ENCODE measurements at places on chromosomes 16 and 17.

GRCh38 chr17:80479246-80479566 is 2.8 kb upstream of the NPTX1 start:
- no peak for DNase-seq

DNA sequence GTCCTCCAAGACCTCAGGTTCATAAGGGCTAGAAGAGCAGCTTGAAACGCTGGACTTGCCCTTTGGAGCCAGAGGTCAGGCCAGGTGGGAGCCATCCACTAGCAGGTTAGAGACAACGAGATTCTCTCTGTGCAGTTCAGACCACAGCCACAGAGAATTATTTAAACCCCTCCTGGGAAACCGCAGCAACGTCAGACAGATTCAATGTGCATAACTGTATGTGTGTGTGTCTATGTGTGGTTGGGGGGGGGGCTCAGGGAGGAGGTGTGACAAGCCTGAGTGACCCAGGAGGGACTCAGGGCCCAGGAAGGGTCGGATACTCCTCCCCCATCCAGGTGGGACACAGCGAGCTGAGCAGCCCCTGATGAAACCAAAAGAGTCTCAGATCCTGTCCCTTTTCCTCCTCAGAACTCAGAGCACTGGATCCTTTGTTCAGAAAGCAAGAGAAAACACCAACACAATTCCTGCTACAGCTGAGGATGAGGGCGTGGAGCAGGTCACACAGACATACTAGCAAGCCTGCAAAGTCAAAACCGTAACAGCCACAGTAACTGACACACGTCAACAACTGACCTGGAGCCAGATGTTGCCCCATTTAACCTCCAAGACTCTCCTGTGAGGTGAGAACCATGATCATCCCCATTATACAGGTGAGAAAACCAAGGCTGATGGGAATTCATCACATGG is 66.8 kb downstream of the XYLT1 start:
- no peak for DNase-seq

DNA sequence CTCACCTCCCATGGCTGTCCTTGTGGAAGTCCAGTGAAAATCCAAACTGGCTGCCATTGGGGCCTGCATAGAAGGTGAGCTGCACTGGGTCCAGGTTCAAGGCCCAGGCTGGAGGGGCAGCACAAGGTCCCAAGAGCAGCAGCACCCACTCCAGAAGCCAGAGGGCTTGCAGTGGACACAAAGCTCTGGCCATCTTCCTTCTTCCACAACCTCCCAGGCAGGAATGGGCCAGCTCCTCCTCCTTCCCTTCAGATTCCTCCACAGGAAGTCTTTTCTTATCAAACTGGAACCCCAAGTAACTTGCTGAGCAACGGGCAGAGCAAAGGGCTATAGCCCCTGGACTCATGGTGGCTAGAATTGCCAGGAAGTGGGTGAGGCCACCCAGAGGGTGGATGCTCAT is at the start of gene ITGA2B:
Gene ITGA2B, minus strand, starts transcription at position 369 of the 400 bp plus-strand sequence. Its CDS starts 176 bp downstream, at position 193.
- no peak for DNase-seq

DNA sequence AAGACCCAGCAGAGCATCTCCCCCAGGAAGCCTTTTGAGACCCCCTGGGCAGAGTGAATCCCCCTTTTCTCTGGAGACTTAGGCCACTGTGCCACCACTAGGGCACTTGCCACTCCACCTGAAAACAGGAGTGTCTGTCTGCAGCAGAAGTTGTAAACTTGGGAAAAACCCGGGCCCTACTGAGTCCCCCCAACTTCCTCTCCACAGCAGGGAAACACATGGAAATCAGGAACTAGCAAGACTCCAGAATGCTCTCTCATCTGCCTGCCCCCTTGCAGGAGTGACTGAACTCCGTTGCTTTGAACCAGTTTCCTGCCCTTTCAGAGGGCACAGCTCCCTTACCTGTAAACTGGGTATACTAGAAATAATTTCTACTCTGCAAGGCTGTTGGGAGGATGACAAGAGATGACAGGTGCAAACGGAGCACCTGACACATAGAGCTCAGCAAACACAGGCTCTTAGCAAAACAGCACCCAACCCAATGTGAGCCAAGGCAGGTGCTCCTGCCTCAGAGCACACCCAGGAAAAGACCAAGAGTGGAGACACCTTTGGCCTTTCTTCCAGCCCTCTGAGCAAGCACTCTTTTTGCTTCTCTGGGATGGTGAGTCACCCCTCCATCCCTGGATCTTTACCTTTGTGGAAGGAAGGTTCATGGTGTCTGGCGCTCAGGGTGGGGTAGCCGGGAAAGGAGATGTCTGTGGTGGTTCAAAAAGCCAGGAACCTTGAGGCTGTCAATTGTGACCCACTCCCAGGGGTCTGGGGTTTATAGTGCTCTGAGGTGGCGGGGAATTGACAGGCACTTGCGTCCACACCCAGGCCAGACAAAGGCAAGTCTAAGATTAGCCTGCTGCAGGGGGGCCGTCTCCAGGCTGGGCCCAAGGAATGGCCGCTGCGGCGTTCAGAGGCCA is at the start of gene HCRT:
Gene HCRT, minus strand, starts transcription at position 740 of the 908 bp plus-strand sequence. Its CDS starts 87 bp downstream, at position 653.
- DNase-seq = no peak

DNA sequence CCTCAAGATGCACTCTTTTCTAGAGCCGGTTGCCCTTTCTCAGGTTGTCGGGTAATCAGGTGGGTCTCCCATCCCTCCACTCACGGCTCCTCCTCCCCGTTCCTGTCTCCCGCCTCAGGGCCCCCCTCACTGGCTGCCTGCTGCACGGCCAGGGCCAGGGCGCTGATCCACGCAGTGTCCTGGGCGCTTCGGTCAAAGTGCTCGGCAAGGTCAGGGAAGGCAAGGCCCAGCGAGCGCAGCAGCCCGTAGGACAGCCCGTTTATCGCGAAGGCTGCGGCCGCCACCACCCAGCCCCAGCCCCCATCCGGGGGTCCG is 753 bp downstream of the SLC16A11 start:
- no peak for DNase-seq

DNA sequence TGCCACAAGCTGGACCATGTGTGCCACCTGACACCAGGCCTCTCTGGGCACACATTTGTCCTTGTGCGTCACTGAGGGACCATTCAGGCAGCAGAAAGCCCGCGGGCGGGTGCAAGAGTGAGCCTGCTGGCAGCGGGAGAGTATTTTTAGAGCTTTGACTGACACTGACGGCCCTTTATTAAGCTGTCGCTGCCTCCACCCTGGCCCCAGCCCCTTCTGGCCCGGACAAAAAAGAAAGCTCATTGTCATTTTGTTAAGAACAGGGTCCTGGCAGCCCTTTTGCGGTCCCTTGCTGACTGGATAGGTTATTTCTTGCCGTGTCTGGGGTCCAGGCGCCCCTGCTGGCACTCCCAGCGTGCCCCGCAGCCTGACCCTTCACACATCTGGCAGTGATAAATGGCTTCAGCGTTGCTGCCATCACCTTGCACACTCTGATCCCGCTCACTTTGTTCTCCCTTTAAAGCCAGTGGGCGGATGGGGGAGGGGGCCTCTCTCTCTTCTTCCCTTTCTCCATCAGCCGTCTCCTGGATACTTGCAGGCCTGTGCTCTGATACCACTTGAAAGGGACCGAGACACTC is 78.4 kb upstream of the NKD1 start:
- no peak for DNase-seq

GRCh38 chr17:79992649-79993389 is 42.9 kb downstream of the TBC1D16 start:
- no peak for DNase-seq

DNA sequence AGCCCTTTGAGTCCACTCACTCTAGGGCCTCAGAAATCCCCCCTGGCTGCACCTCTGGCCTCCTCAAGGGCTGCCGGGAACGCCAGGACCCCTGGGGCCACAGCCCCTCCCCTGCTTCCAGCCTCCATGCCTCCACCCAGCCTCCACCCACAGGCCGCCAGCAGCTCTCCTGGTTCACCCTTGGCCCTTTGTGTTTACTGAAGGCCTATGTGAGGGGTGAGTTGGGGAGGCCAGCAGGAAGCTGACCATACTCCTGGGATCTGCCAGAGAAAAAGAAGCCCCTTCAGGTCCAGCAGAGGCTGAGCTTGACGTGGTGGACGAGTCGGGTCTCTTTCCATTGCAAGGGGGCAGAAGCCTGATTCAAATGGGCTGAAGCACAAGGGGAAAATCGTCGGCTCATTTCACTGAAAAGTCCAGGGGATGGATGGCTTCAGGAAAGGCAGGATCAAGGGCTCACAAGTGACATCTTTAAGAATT is 18.3 kb upstream of the ATP2A3 start:
- no peak for DNase-seq

DNA sequence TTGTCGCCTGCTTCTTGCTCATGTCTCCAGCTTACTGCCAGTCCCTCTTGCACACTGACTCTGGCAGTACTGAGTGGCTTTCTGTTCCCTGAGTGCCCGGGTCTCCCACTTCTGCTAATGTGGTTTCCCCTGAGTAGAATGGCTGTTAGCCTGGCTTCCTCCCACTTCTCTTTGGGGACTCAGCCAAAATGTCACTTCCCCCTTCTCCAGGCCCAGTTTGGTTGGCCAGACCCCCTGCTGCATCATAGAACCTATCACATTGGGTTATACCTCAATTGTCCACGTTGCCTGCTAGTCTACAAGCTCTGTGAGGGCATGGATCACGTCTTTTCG is 304.4 kb downstream of the HS3ST3B1 start:
- no peak for DNase-seq

GRCh38 chr17:82767041-82767754 is 15.3 kb downstream of the TBCD start:
- no peak for DNase-seq

DNA sequence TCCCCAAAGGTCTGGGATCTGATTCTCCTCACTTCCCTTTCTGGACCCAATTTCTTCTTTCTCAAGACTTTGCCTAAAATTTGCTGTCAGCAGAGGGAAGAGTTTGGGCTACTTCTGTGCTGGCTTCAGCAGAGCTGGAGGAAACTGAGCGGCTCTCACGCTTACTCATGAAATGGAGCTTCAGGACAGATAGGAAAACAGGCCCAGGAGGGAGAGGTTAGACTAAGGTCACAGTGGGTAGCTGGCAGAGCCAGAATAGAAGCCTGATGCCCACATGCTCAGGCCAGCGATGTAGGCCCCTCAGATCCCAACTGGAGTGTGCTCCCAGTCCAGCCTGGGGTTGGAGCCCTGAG is 593 bp downstream of the SLC38A7 start:
- DNase-seq = no peak

- DNase-seq = no peak
Measured at GRCh38 chr16:31441956-31442355, 633 bp downstream of the ZNF843 start.

All from activated CD4-positive, alpha-beta T cell treated with anti-CD3 and anti-CD28 coated beads for 1 hour (primary cell).